ENCODE measurements at places on chromosomes 12 and 14. TPM values are rescaled to one million over a fixed set of nuclear protein-coding genes. Genes with fewer than 3 reads are reported as not detected.

DNA sequence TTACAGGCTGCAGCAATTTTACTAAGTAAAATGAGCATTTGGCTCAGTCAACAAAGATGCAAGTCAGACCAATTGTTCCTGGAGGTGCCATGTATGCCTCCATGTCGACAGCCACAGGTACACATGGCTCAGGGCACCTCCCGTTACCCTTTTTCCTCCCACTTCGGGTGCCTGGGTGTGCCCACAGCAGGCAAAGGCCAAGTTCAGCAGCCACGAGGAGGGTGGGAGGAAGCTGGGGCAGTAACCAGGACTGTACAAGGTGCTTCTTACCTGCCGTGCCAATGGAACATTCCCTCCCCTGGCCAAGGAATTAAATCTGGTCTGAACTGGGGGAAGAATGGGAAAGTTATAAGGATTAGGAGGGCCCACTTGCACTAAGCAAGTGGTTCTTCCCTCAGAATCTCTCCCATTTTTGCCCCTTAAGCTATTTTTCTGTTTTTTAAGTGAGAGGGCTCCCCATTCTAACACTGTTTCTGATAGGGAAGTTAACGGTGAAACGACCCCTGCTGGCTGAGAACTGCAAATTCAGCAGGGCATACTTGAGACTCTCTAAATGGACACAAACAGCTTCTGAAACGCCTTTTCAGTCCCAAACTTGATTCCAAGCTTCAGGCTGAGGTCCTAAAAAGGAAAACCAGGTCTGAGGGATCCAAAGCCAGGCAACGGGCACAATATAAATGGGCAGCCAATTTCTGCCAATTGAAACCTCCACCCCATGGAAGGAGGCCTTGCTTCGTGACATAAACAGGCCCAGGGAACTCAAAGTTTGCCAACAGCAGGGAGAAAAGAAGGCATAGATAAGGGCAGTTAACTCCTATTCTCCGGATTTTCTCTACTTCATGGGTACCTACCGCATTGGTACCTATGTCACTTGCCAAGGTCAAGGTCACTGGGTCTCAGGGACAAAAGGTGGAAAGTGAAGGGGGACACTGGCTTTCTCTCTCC lies 24.8 kb downstream of the CLECL1 start:
- DNase-seq, result peak; percentile 54

DNA sequence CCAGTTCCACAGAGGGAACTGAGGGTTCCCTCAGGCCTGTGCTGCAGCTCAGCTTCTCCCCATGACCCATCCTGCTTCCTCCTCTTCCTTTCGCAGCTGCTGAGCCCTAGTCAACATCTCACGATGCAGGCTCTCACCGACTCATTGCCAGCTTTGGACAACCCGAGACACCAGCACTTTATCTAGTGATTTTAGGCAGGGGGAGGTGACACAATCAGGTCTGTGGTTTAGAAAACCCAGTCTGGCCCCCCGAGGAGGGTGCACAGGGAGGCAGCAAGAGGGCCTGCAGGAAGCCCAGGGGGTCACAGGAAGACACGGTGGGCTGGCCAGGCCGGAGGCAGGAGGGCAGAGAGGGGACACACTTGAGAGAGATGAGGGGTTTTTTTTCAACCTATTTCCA lies 35.4 kb downstream of the DIO3 start:
- no peak for DNase-seq

DNA sequence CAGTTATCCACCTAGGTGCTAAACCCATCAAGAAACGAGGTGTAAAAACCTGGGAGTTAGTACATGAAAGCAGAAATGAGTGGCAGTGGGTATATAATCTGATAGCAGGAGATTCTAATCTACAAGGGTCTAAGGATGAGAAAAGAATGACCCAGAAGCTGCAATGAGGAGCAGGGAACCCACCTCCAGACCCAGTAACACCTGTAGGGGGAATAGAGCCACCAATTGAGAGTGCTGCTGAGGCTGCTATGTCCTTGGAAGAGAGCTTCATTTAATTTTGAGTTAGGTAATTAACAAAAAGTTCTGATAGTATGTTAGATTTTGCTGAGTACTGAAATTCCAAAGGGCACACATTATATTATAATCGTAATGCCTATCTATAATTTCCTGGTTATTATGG lies 89.8 kb downstream of the KITLG start:
- DNase-seq, result no peak

The KRT83 gene
- not detected for total RNA-seq

- DNase-seq, result no peak
These were observed 5.6 kb downstream of the SH2B3 start for GRCh38 chr12:111411185-111411764.
